Tongue (tissue), 3 donors: ENCODE measurements at places on chromosomes 7 and 10.

DNA sequence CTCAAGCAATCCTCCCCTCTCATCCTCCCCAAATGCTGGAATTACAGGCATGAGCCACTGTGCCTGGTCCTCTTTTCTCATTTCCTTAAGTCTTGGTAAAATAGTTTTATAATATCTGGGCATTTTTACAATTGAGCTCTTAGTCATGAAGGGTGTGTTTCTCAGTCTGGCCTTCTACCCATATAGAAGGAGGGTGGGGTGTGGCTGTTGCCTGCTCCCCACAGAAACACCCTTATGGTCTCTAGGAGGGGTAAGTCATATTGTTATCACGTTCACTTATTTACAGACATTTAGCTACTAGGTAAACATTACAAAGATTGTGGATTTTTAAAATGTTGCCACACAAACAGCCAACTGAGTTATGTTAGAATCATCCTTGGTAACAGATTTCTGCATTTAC, 6.7 kb upstream of the OTUD1 start:
- no peak for DNase-seq

GRCh38 chr7:100167912-100168323, 499 bp downstream of the GAL3ST4 start:
- DNase-seq, result peak; percentile 50

DNA sequence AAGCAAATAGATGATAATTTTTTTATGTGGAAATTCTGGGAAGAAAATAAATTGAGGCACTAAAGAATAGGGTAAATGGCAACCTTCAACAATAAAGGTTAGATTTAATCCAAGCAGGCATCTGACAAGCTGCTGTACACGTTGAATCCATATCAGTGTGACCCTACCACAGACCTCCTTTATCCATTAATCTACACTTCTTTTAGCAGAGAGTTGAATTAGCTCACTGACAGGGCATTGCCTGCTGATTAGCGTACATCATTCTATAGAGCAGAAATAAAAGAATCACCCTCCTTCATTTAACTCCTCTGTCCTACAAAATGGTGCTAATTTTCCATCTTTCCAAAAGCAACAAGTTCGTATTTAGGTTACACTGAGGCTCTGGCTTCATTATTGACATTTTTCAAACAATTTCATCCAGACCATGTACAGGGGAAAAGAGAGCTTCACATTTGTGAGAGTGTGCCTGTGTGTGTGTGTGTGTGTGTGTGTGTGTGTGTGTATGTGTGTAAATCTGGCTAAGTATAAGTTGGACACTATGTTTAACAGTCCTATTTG, 356.0 kb downstream of the TFEC start:
- DNase-seq, result no peak

DNA sequence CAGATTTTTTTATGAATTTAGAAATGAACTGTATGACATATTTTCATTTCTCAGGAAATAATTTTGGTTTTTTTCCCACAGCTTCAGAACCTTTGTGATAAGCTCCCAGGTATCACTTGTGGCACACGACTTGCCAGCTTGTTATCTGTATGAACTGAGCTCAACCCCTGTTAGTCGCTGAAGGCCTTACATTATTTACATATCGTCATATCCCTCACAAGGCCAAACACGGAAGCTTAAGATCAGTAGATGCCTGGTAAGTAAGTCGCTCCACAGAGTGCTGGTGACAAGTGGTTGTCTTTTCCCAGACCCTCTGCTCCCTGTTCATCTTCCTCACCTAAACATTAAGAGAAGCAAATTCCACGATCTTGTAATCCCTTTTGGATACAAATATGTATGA, 55.2 kb downstream of the RAPGEF5 start:
- no peak for DNase-seq

GRCh38 chr10:116215651-116216050, 57.4 kb downstream of the GFRA1 start:
- DNase-seq, result no peak

- DNase-seq, result no peak
These were observed 284.4 kb upstream of the IGFBP3 start for GRCh38 chr7:46205478-46205877.

DNA sequence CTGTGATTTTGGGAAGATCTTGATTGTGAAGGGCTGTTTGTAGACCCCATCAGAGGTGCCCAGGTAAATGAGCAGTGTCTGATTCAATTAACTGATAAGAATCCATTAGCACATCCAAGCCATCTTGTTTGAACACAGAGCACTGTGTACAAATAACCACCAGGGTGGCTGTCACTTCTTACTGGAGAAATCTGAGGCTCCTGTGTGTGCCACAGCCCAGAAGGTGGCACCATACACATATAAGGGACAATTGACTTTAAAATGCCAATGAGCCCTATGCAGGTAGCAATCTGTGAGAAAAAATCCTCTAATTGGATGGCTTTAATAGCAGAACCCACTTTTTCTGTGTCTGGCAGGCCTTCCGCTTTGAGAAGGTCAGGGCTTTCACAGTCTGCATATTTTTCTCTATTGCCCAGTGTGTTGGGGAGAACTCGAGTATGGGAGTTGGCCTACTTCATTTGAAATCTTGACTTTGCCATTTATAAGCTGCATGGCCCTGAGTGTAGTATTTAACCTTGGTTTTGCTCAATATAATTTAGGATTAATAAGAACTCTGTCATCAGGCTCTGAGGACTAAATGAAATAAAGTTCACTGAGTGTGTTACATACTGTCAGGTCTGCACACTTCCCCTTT, 517.4 kb downstream of the CCSER2 start:
- peak; percentile 26 for DNase-seq

- DNase-seq, result peak; percentile 87
These were observed 175.1 kb downstream of the SEPTIN7 start for GRCh38 chr7:35975851-35976454.
